ENCODE measurements at places on chromosomes 11 and 22.

DNA sequence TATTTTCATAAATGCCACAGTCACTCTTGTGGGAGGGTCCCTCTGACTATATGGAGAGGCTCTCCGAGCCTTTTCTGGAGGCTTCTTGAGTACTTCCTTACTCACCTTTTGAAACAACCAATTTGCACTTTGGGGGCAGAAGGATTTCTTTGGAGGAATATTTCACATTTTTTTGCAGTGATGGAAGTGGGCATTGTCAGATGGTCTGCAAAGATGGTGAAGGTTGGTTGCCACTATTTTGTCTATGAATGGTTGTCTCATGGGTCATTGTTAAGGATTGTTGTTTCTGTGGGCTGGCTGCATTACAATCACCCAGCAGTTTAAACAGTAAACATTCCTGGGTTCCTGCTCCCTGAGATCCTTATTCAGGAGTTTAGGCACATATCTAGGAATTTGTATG lies 388.2 kb downstream of the TMEM135 start:
- DNase-seq = no peak

GRCh38 chr11:44942029-44942955 lies 8.4 kb downstream of the TP53I11 start:
- DNase-seq = no peak

DNA sequence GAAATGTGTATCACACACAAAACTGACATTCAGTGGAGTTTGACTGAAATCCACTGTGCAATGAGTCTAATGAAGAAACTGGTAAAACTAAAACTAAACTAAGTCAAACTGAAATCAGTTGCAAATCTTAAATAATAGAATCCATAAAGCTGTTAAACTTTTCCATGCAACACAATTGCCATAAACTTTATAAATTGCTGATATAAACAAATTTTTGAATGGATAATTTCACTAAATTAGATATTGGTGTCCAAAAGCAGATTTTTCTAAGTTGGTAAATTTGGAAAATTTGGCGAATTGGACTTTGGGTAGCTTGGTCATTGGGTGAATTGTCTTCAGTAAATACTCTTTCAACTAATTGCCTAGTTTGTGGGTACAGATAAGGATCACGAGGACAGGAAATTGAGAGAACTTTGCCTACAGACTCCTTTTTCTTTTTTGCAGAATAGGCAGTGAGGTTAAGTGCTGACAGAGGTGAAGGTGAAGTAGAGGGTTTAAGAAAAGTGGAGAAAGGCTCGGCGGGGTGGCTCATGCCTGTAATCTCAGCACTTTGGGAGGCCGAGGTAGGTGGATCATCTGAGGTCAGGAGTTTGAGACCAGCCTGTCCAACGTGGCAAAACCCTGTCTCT lies 12.8 kb downstream of the MRPL17 start:
- no peak for DNase-seq

GRCh38 chr11:9905501-9905951 lies 241.6 kb downstream of the SWAP70 start:
- no peak for DNase-seq

GRCh38 chr11:17594686-17595192 lies 47.7 kb downstream of the OTOG start:
- no peak for DNase-seq

- no peak for DNase-seq
These were observed 87.1 kb downstream of the ADAMTS15 start for GRCh38 chr11:130535520-130535919.
